ENCODE measurements at places on chromosomes 3 and 15.

- DNase-seq = no peak
Measured at GRCh38 chr3:129077222-129077621, 16.6 kb downstream of the GP9 start.

DNA sequence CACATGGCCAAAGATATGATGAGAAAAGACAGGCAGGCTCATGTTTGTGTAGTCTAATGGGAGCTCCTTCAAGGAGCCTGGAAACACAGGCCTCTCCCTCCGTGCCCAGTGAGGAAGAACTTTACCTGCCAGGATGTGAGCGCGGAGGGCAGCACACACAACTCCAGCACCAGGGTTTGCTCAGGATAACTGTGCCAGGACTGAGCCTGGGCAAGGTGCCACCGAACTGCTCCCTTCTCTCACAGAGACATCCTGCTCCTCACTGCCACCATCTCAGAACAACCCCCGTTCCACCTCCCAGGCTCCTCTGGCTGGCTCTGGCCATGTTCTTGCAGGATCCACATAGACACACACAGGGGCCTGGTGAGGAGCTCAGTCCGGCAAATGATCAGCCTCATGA lies 87.4 kb downstream of the NUP210 start:
- DNase-seq = no peak

DNA sequence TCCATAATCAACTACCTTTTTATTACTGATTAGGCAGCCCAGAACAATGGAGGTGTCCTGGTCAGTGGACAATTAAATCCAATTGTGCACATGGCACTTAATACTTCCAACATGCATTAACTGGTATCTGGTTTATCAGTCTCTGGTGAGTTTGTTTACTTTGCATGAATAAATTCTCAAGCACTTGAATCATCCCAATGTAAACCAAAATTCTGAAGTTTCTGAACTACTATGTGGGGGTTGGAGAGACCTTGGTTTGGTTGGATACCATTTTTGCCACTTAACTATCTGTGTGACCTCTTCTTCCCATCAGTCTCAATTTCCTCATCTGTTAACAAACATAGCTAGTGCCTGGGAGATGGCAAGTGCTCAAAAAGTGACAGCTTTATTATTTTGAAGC lies 70.5 kb upstream of the MAP4 start:
- no peak for DNase-seq

GRCh38 chr3:187822402-187822801 lies 77.1 kb upstream of the BCL6 start:
- no peak for DNase-seq

DNA sequence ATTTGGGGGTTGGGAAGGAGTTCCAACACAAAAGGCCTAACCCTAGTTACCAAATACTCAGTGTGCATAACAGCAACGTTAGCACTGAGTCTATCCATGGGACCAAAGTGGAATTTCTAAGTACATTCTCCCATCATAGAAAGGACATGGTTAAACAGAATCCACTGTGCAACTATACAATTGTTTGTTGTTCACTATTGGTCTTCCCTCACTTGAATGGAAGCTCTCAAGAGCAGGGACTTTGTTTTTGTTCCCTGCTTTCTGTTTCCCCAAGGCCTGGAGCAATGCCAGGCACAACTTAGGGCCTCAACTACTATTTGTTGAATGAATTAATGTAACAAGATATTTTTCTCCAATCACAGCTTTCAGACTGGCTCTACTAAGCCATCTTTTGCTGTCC lies 25.6 kb downstream of the COL8A1 start:
- DNase-seq = no peak

GRCh38 chr15:68347392-68347791 lies 69.8 kb downstream of the FEM1B start:
- DNase-seq = no peak

GRCh38 chr3:88167704-88168103 lies 17.9 kb downstream of the C3orf38 start:
- DNase-seq = no peak

- DNase-seq = no peak
Measured at GRCh38 chr3:122618614-122619013, 41.2 kb downstream of the PARP15 start.

- no peak for DNase-seq
Measured at GRCh38 chr3:37162501-37163245, 11.7 kb downstream of the LRRFIP2 start.

GRCh38 chr3:47612178-47612577 lies 33.5 kb upstream of the CSPG5 start:
- DNase-seq = no peak

DNA sequence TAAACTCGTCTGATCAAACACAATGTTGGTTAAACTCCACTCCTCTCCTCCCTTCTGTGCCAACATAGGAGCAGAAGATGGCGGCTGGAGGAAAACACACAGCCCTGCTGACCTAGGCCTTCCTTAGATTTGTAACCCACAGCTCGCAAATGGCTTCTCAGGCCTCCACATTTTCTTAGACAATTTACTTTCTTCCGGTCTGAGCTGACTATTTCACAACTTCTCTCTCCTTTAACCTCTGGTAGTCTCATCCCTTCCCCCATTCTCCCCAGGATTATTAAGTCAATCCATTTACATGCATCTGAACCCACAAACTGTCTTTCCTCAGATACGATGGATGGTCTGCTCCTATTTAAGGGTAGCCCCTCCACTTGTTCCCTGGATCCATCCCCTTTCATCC lies 25.7 kb upstream of the ULK4 start:
- no peak for DNase-seq

GRCh38 chr15:84631706-84632272 lies 22.3 kb downstream of the WDR73 start:
- no peak for DNase-seq

- no peak for DNase-seq
Measured at GRCh38 chr3:33936921-33937525, 138.6 kb downstream of the PDCD6IP start.

DNA sequence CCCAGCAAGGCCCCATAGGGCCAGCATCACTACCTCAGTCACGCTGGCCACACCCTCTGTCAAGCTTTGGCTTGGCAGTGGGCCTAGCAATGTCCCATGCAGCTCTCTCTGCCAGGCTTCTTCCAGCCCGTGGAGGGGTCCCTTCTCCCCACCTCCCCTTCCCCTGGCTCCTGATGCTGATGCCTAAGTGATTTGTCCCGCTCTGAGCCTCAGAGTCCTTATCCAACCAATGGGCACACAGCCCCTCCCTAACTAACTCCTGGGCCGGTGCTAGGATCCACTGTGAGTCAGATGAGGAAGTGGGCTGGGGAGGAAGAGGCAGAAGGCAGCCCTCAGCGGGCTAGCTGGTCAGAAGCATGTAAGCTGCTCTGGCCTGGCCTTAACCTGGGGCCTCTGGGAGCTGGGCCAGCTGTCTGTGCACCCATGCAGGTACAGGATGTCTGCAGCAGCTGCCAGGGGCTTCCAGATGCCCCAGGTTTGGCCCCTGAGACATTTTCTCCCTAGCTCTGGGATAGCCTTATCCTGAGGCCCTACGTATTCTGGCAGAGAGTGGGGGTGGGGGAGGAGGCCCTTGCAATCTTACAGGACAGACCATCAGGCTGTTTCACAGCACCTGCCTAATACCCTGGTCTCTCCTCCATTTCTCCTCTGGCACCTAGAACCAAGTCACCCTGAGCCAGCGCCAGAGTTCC lies 740 bp upstream of the ZBTB47 start:
- DNase-seq = no peak

GRCh38 chr15:36791844-36792571 lies 212.6 kb downstream of the CDIN1 start:
- no peak for DNase-seq

Data from NCI-H1105 (cell line).